Left forelimb (tissue), 1 donor: ENCODE measurements at places on chromosomes 13 and 19.

DNA sequence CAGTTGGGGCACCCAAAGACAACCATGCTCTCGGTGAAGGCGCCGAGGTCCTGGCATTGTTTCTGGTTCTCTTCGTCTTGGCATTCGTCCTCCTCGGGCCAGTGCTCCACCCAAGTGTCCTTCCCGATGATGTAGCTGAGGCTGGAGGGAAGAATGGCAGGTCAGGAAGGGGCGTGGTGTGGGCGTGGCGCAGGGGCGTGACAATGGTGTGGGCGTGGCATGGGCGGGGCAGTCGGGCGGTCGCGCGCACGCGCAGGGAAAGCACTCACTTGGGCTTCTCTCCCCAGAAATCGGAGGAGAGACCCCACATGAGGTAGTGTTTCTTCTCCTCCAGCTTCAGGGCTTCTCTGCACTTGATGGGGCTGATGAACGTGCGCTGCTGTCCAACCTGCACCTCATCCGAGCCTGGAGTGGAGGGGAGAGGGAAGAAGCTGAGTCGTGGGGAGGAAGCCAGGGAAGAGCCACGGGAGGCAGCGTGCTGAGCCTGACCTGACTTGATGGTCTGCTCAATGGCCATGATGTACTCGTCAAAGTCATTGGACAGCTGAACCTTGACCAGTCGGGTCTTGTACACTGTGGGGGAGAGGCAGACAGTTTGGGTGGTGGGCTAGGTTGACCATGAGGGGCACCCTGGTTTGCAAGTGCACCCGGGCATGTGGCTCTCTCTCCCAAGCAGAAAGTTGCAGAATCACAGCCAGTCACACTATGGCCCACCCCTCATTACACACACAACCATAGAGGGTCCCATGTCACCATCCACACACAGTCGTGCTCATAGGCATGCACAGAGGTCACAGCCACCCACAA lies 8.1 kb upstream of the TNFSF14 start:
- no peak for DNase-seq

DNA sequence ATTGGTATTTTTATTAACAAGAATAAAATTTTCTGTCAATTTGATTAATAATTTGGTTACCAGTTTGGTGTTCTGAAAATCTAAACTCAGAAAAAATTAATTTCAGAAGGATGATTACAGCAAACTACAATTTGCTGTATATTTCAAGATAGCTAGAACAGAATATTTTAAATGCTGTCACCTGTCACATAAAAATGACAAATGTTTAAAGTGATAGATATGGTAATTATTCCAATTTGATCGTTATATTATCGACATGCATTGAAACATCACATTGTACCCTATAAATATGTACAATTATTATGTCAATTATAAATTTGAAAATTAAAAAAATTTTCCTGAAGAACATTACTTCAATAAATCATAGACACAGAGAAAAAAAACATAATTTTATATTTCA lies 56.9 kb upstream of the SLITRK5 start:
- no peak for DNase-seq

DNA sequence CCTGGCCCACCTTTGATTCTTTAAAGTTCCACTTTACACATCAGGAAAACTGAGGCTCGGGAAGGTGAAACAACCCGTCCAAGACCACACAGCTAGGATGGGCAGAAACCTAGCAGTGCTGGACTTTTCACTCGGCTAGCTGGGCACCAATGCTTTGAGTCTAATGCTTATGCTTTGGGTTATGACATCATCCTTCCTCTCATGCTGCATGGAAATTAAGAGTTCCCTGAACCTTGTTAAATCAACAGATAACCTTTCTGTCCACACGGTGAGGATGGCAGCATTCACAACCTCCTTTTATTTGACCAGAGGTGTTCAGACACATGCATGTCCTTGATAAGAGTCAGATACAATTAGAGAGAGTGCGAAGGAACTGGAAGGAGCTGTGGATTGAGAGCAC lies 138.4 kb downstream of the UQCRFS1 start:
- DNase-seq: no peak

GRCh38 chr13:23391752-23392151 lies 41.8 kb downstream of the SACS start:
- DNase-seq: no peak

- DNase-seq: no peak
These were observed 16.1 kb downstream of the CEACAM1 start for GRCh38 chr19:42512130-42512636.

GRCh38 chr13:65339241-65339640 lies 1890.9 kb downstream of the PCDH9 start:
- no peak for DNase-seq

- DNase-seq: no peak
These were observed 4.0 kb downstream of the TPGS1 start for GRCh38 chr19:511101-511851.

- DNase-seq: no peak
These were observed 79.7 kb downstream of the STARD13 start for GRCh38 chr13:33205804-33206221.

GRCh38 chr19:29751932-29752331 lies 36.9 kb upstream of the C19orf12 start:
- DNase-seq: no peak

DNA sequence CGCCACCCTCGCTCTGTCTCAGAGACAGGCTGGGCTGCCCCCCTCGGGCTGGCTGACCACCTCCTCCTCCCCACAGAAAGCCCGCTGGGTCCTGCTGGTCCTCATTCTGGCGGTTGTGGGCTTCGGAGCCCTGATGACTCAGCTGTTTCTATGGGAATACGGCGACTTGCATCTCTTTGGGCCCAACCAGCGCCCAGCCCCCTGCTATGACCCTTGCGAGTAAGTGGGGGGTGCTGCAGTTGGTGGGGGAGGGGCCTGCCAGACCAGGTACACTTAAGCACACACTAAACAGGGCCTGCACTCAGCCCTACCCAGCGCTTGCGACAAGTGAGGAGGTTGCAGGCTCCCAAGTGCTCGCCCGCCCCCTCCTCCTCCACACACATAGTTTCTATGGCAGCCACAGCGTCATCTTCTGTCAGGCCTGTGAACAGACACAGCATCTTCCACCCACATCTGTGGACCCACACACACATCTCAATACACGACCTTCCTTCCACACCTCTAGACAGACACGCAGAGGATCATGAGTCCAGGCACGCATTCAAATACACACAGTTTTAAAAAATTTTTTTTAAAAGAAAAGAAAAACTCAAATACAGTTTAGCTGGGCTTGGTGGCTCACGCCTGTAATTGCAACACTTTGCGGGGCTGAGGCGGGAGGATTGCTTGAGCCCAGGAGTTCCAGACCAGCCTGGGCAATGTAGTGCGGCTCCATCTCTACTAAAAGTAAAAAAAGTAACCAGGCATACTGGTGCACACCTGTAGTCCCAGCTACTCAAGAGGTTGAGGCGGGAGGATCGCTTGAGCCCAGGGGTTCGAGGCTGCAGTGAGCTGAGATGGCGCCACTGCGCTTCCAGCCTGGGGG lies 18.4 kb downstream of the PLD3 start:
- no peak for DNase-seq

- DNase-seq: no peak
These were observed 213.8 kb downstream of the DCLK1 start for GRCh38 chr13:35917252-35917941.

DNA sequence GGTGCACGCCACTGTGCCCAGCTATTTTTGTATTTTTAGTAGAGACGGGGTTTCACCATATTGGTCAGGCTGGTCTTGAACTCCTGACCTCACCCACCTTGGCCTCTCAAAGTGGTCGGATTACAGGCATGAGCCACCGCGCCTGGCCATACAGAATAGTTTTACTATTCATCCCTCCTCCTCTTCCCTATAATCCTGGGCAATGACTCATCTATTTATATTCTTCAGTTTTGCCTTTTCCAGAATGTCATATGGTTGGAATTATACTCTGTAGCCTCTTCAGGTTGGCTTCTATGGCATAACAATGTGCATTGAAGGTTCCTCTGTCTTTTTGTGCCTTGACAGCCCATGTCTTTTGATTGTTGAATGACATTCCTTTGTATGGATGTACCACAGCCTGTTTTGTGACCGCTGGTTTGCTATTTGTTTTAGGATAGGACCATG lies 22.2 kb upstream of the LRP3 start:
- no peak for DNase-seq

DNA sequence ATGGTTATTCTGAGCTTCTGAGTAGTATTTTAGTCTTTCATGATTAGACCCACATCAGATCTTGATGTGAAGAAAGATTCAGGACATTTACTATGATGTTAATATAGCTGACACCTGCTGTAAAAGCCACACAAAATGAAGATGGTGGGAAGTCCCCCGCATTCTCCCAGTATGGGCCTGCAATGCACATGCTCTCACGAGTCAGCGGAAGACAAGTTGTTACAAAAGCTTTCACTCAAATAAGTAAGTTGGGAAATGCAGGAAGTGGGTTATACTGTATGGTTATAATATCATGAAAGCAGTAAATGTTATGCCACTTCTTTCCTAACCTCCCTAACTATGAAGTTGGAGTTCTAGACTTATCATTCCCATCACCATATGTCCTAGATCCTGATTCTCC lies 171.9 kb downstream of the KLF5 start:
- no peak for DNase-seq

DNA sequence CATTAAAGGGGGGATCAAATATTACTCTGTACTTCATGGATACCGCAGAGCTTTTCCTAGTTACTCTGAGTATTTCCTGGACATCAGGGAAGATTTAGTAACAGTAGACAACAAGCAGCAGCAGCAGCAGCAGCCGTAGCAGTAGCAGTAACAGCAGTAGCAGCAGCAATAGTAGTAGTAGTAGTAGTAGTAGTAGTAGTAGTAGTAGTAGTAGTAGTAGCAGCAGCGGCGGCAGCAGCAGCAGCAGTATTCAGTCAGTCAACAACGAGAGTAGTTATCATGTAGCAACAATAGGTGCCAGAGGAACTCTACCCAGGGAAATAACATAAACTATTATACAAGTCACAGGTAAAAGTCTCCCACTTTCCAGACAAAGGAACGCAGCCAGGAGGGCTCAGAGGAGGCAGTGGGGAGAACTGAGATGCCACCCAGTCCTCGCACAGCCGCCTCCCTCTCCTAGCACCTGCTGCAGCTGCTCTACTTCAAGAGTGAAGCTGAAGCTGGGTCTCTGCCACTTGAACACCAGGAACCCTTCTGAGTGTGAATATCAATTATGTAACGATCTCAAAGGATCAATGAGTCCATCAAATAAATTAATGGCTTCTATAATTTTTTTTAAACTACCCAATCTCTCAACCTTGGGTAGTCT lies 1.3 kb upstream of the DOCK9 start:
- DNase-seq: no peak

DNA sequence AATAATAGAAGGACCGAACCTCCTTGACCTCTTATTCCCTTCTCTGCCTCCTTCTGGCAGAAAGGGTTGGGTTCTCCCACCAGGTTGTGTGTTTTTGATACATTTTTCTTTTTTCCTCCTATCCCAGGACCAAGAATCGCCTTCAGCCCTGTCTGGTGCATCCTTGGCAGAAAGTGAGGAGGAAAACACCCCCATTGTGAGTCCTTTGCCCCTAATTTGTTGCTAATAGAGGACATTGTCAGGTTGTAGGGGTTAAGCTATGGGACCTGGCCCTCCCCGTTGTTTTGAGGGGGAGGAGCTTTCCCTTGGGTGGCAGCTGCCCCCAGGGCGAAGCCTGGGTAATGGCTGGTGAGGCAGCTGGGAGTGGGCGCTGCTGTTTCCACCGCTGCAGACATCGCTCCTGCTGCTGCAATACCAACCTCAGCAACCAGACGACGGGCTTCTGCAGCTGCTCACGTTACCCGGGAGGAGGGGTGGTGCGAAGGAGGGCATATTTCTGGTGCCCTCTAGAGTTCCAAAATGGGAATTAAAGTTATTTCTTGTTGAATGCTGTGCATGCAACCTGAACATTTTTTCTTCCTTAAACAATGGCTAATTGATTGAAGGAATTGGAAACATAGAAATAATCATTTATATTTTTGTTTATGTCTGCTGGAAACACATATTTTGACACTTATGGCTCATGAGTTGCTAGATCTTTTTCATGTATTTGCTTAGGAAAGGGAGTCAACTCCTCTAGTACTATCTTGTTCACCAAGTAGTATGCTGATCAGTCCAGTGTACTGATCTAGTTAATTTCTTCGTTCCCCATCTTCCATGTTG lies 1.5 kb downstream of the ZMYM2 start:
- peak; percentile 80 for DNase-seq

- no peak for DNase-seq
These were observed 6.4 kb downstream of the GNA15 start for GRCh38 chr19:3142292-3142670.

DNA sequence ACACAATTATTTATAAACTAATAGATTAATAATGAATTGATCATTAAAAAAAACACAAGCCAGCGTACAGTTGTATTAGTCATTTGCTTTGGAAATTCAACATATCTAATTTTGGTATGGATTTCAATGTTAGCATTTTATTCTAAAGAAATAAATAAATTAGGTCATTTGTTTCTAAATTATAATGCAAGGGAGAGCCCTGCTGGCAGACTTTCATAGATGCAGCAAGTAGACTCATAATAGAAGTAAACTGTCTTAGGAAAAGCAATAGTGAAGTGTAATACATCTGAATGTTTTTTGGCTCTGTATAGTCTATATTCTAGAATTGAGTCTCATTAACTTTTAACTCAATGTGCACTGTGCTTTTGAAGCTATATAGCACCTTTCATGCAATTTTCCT lies 982.4 kb upstream of the MIR17HG start:
- no peak for DNase-seq

- DNase-seq: no peak
These were observed 100.3 kb upstream of the PCDH17 start for GRCh38 chr13:57531256-57531655.

DNA sequence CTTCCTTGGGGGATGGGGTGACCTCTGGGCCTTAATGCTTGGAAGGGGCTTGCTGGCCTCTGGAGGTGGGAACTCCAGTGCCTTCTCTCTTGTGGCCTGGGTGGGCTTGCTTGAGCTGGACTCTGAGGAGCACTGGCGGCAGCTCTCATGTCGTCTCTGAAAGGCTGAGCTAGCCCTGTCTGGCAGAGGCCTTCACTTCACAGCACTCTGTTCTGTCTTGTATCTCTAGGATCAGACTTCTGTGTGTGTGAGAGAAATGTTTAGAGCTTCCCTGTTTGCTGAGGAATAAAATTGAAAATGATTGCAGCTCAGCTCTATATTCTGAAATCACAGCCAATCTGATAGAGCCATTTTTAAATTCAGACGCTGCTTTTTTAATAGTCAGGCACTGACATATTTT lies 185.3 kb downstream of the KCNRG start:
- DNase-seq: no peak

GRCh38 chr19:5803752-5804515 lies 933 bp upstream of the NRTN start:
- DNase-seq: peak; percentile 95

GRCh38 chr19:3682286-3682685 lies 18.0 kb downstream of the PIP5K1C start:
- DNase-seq: no peak

- DNase-seq: no peak
These were observed 118.8 kb upstream of the FRY start for GRCh38 chr13:31912647-31913401.

DNA sequence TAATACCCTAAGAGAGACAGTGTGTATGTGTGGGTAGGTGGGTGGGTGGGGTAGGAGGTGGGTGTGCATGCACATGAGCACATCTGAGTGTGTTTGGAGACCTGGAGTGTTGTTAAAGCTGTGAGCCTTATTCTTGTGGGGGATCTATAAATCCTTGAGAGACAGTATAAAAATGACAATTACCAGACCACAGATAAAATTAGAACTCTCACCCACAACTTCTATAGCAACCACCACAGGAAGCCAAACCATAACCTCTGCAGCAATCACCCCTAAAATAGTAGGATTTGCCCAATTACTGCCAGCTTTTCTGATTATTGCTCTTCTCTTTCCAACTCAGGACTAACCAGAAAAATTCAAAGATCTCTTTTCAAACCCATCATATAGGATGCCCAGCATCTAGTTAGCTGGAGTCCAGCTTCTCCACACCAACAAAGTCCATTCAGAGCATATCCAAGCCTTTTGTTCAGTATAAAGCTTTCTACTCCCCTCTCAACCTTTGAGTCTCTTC lies 93.4 kb upstream of the SLITRK1 start:
- no peak for DNase-seq
